ENCODE measurements at places on chromosomes 7 and 10.

GRCh38 chr7:77199013-77199966 is at the start of gene FGL2:
Gene FGL2 (minus strand): TSS chr7:77199819. CDS start chr7:77199793, 26 bp downstream.
- H3K4me1 ChIP-seq, result peaks cover 7% of the 10 kb centered on the region
- peak within 1 kb of the TSS; percentile 68 for H3K4me3 ChIP-seq
- H3K27ac ChIP-seq, result no peak within 1 kb of the TSS
- peak; percentile 26 for DNase-seq
- peaks cover 17% of the 10 kb centered on the region for H3K27me3 ChIP-seq

DNA sequence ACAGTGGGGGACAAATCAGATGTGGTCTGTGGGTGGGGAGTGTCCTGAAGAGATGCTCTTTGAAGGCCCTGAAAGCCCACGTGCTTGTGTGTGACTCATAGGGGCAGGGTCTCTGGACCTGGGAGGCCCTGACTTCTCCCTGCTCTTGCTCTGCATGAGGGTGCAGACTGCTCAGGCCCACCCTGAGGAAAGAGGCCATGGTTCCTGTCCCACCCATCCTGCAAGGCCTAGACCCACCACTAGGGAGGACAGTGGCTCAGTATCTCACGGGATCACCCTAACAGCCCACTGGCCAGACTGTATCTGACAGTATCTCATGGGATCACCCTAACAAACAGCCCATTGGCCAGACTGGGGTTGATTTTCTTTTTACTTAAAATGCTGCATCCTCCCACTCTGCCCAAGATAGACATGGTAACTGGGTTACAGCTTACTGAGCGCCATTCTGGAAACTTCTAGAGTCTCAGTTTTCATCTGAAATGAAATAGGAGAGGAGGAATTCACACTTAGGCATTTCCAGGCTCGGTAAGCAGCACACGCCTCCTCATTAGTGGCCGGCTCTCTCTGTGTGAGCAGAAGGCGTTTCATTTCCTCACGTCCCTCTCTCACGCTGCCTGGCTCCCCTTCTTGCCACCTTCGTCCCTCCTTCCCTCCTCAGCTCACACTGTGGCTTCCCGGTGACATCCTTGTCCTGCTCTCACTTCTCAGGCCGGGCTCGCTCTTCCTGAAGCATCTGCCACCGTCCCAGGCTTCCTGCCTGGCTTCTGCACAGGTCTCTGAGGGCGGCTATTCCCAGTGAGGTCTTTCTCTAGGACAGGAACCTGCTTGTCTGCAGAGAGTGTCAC is 242.6 kb downstream of the GLRX3 start:
- peaks cover 41% of the 10 kb centered on the region for H3K4me1 ChIP-seq
- H3K27ac ChIP-seq, result no peak overlapping the region
- H3K4me3 ChIP-seq, result no peak overlapping the region
- DNase-seq, result no peak
- peaks cover 4% of the 10 kb centered on the region for H3K27me3 ChIP-seq
- no peaks in the 10 kb centered on the region for H3K36me3 ChIP-seq

DNA sequence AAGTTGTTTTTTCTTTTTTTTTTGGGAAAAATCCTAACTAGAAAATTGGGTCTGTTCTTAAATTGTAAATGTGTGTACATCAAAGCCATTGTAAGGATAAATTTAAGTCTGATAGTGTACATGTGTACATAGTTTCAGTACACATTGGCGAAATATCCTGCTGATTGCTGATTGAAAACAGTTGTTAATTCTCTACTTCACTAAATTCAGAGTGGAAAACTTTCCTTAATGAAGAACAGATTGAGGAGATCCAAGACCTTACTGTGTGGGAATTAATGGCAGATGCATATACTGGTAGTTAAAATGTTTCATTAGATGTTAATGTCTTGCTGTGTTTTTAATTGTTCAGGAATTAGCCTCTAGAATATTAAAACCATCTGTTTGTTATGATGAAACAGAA is 506.0 kb downstream of the AUTS2 start:
- H3K27me3 ChIP-seq, result peaks cover 5% of the 10 kb centered on the region
- H3K4me1 ChIP-seq, result peaks cover 8% of the 10 kb centered on the region
- H3K36me3 ChIP-seq, result no peaks in the 10 kb centered on the region
- H3K4me3 ChIP-seq, result no peak overlapping the region

DNA sequence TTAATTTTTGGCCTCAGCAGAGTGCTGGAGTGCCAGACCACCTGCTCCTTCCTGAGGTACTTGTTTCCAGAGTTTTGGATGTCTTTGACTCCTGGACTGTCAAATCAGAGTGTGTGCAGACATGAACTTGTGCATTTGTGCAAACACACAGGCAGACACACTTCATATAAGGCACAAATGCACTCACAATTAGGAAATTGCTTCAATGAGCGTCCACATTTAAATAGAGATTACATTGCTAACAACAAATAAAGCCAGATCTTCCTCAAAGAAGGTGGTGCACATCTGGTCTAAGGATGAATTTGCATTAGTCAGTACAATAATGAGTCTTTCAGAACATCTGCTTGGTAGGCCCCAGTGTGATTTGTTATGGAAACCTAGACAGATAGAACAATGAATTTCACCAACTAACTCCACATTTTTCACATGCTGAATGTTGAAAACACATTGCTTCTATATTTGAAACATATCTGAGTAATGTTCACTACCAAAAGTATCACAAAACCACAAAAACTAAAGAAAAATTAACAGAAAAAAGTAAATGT is 266.7 kb upstream of the INHBA start:
- peaks cover 70% of the 10 kb centered on the region for H3K36me3 ChIP-seq
- no peak for DNase-seq
- peak overlapping the region; percentile 85 for H3K27ac ChIP-seq
- H3K4me3 ChIP-seq, result no peak overlapping the region
- H3K27me3 ChIP-seq, result no peaks in the 10 kb centered on the region

DNA sequence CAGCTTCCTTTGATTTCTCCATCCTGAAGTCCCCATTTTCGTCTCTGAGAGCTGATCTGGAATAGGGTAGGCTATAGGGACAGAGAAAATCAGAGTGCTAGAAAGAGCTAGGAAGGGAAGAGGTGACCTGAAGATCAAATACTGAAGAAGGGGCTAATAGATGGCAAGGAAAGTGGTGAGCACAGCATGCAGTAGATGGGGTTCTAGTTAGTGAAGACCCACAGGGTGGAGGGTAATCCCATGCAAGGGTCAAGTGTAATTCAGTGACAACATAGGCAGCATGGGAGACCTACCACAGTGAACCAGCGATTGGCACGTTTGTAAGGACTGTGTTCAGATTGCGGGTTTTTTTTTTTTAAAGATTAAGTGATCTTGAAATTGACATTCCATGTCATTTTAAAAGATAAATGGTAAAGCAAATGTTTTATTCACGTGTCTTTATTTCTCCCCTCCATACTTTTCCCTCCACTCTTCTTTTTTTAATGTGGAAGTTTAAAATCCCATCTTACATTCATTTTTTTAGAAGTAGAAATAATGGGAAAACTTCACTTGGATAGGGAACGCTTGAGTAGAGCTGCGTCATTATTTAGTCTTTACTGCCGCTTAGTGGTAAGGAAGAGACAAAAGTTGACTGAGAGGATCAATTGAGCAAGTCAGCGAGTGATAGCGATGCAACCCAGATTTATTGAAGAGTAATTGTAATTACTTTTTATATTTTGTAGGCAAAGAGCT is 21.0 kb upstream of the ABI1 start:
- H3K36me3 ChIP-seq, result no peaks in the 10 kb centered on the region
- no peak overlapping the region for H3K4me3 ChIP-seq
- peak; percentile 17 for DNase-seq

- no peak overlapping the region for H3K27ac ChIP-seq
- DNase-seq, result no peak
- H3K27me3 ChIP-seq, result peaks cover 24% of the 10 kb centered on the region
- peaks cover 6% of the 10 kb centered on the region for H3K4me1 ChIP-seq
Observed at GRCh38 chr10:12382956-12383531, 33.7 kb downstream of the CAMK1D start.

- peaks cover 35% of the 10 kb centered on the region for H3K4me1 ChIP-seq
- H3K27me3 ChIP-seq, result peaks cover 9% of the 10 kb centered on the region
- H3K36me3 ChIP-seq, result peaks cover 11% of the 10 kb centered on the region
- DNase-seq, result no peak
Observed at GRCh38 chr10:21402606-21403083, 122.8 kb downstream of the SKIDA1 start.

DNA sequence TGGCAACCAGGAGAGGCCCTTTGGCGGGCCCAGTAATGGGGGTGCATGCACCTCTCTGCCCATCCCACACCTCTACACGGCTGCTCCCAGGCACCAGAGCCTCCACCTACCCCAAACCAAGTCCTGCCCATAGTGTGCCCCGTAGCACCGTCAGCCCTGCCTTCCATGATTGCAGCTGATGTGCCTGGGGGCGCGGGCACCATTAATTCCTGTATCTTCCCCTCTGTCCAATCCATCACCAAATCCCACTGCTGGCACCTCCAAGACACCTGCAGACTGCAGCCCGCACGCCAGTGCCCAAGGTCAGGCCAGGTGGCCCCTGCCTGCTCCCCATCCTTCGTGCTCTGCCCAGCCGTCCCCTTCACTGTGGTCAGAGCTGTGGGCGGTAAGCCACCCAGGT is 533.0 kb downstream of the PTPRN2 start:
- DNase-seq, result no peak
- peaks cover 10% of the 10 kb centered on the region for H3K4me1 ChIP-seq
- H3K27ac ChIP-seq, result no peak overlapping the region
- H3K36me3 ChIP-seq, result no peaks in the 10 kb centered on the region
- H3K27me3 ChIP-seq, result peaks cover 5% of the 10 kb centered on the region

- peaks cover 23% of the 10 kb centered on the region for H3K4me1 ChIP-seq
- no peak overlapping the region for H3K27ac ChIP-seq
- DNase-seq, result no peak
- no peaks in the 10 kb centered on the region for H3K27me3 ChIP-seq
Observed at GRCh38 chr7:69949122-69949521, 350.8 kb downstream of the AUTS2 start.

- DNase-seq, result no peak
- no peak overlapping the region for H3K27ac ChIP-seq
- H3K4me3 ChIP-seq, result no peak overlapping the region
- H3K4me1 ChIP-seq, result peaks cover 49% of the 10 kb centered on the region
Observed at GRCh38 chr10:10869592-10869991, 148.1 kb upstream of the CELF2 start.

DNA sequence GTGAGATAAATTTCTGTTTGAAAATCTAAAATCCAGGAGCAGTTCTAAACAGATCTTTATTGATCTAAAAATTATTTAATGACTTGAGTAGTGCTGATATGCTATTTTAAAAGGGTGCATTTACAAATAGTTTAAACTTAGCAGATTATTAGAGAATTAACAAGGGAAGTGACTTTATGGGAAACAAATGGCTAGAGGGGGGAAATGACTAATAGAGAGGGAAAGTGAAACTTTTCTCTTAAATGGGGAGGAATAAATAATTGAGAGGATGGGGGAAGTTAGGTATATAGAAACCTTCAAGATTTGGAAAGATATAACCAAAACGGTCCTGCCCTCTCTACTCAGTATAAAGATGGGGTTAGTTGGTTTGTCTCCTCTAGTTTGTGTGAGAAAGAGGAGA is 90.1 kb upstream of the ARMC3 start:
- no peaks in the 10 kb centered on the region for H3K36me3 ChIP-seq
- peaks cover 4% of the 10 kb centered on the region for H3K27me3 ChIP-seq
- no peak overlapping the region for H3K27ac ChIP-seq

DNA sequence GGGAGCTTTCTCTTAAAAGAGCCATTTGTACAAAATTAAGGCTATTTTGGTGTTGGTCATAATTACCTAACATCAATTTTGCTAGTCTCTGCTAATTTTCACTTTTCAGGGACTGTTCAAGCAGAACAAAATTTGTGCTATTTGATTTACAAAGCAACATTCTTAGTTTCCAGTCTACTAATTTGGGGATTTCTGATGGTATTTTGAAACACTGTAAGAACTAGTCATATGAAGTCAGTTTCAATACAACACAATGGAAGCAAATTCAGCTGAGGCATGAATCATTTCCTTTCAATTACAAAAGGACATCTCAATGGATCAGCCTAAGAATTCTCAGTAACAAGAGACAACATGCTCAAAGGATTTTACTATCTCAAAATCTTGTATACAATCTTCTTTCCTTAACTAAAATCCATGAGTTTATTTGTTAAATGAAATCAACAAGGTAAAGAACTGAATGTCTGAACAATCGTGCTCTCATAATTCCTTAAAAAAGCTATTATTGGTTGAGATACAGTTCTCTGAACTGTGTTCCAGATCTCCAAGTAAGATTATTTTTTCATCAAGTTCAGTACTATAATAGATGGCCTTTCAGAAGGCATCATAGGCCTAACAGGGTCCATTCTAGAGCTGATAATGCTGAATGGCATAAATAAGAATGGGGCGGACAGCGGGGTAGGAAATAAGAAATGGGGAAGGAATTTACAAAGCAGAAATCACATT is 144.6 kb downstream of the NRCAM start:
- peaks cover 4% of the 10 kb centered on the region for H3K27me3 ChIP-seq
- DNase-seq, result no peak
- no peak overlapping the region for H3K4me3 ChIP-seq
- H3K4me1 ChIP-seq, result peaks cover 35% of the 10 kb centered on the region
- no peak overlapping the region for H3K27ac ChIP-seq

- no peak for DNase-seq
- no peak overlapping the region for H3K27ac ChIP-seq
- no peaks in the 10 kb centered on the region for H3K36me3 ChIP-seq
- H3K4me3 ChIP-seq, result no peak overlapping the region
- no peaks in the 10 kb centered on the region for H3K4me1 ChIP-seq
Observed at GRCh38 chr7:45482451-45482850, 91.7 kb upstream of the ADCY1 start.

GRCh38 chr7:135194494-135195095 is 16.7 kb downstream of the WDR91 start:
- peaks cover 59% of the 10 kb centered on the region for H3K36me3 ChIP-seq
- DNase-seq, result no peak
- H3K27me3 ChIP-seq, result no peaks in the 10 kb centered on the region

- DNase-seq, result no peak
- H3K4me3 ChIP-seq, result no peak overlapping the region
- no peaks in the 10 kb centered on the region for H3K4me1 ChIP-seq
- no peaks in the 10 kb centered on the region for H3K36me3 ChIP-seq
- H3K27ac ChIP-seq, result no peak overlapping the region
- no peaks in the 10 kb centered on the region for H3K27me3 ChIP-seq
Observed at GRCh38 chr10:126754966-126755365, 84.5 kb upstream of the C10orf90 start.

DNA sequence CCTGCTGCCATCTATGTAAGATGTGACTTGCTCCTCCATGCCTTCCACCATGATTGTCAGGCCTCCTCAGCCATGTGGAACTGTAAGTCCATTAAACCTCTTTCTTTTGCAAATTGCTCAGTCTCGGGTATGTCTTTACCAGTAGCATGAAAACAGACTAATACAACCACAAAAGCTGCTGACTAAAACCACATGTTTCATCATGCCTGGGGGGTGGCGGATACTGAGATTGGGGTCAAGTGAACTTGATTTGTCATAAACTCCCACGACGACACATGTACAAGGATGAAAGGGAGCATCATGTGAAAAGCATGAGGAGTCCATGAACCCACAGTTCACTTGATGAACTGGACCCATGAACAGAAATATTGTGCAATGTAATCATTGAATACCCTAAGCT is 134.9 kb upstream of the ANK3 start:
- H3K4me1 ChIP-seq, result peaks cover 10% of the 10 kb centered on the region
- no peak overlapping the region for H3K4me3 ChIP-seq
- H3K36me3 ChIP-seq, result no peaks in the 10 kb centered on the region
- no peak overlapping the region for H3K27ac ChIP-seq

- no peaks in the 10 kb centered on the region for H3K36me3 ChIP-seq
- H3K4me3 ChIP-seq, result peak overlapping the region; percentile 28
- DNase-seq, result no peak
- H3K27ac ChIP-seq, result peak overlapping the region; percentile 4
Observed at GRCh38 chr10:124322191-124322980, 96.3 kb downstream of the OAT start.

- H3K4me1 ChIP-seq, result peaks cover 23% of the 10 kb centered on the region
- H3K27me3 ChIP-seq, result peaks cover 3% of the 10 kb centered on the region
- H3K4me3 ChIP-seq, result no peak overlapping the region
- no peak for DNase-seq
- H3K27ac ChIP-seq, result no peak overlapping the region
Observed at GRCh38 chr10:4646547-4646946, 179.5 kb upstream of the AKR1E2 start.

Data from nephron progenitor cell (in vitro differentiated cells).